ENCODE measurements at places on chromosomes 3 and 15.

- H3K4me3 ChIP-seq, result no peak overlapping the region
- peak; percentile 31 for DNase-seq
- no peaks in the 10 kb centered on the region for H3K36me3 ChIP-seq
- no peaks in the 10 kb centered on the region for H3K27me3 ChIP-seq
Measured at GRCh38 chr3:25033407-25034029, 394.5 kb upstream of the RARB start.

GRCh38 chr15:52710050-52710707 is 31.0 kb upstream of the ATOSA start:
- H3K36me3 ChIP-seq, result no peaks in the 10 kb centered on the region
- H3K4me3 ChIP-seq, result no peak overlapping the region
- no peak overlapping the region for H3K27ac ChIP-seq
- no peaks in the 10 kb centered on the region for H3K4me1 ChIP-seq

DNA sequence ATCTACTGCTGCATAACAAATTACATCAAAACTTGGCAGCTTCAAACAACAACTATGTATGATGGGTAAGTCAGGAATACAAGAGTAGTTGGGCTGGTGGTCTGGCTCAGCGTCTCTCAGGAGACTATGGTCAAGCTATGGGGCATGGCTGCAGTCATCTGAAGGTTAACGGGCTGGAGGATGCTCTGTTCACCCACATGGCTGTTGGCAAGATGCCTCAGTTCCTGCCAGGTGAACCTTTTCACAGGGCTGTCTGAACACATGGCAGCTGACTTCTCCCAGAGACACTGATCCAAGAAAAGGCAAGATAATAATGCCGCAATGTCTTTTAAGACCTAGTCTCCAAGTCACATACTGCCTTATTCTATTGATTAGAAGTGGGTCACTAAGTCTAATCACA is 63.7 kb downstream of the GPR176 start:
- H3K27ac ChIP-seq, result no peak overlapping the region
- H3K4me1 ChIP-seq, result no peaks in the 10 kb centered on the region
- H3K4me3 ChIP-seq, result no peak overlapping the region
- no peaks in the 10 kb centered on the region for H3K27me3 ChIP-seq
- H3K36me3 ChIP-seq, result no peaks in the 10 kb centered on the region

DNA sequence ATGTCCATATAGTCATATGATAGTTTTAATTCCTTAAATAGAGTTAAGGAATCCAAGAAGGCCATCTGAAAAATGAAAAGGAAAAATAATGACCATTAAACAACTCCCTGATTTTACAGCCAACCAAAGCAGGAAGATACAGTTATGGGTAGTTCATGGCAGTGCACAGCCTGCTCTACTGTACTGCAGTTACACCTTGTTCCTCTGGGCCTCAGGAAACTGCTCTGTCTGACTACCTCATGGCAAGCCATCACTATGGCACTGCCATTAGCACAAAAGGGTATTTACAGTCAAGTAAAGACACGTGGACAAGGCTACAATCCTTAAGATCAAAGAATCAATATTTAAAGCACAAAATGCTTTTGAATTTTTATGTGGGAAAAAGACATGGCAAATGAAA is 19.5 kb downstream of the SECISBP2L start:
- H3K4me1 ChIP-seq, result no peaks in the 10 kb centered on the region
- H3K27me3 ChIP-seq, result no peaks in the 10 kb centered on the region
- DNase-seq, result no peak
- no peak overlapping the region for H3K4me3 ChIP-seq
- H3K36me3 ChIP-seq, result peaks cover 3% of the 10 kb centered on the region
- H3K27ac ChIP-seq, result no peak overlapping the region

- H3K4me1 ChIP-seq, result peaks cover 22% of the 10 kb centered on the region
- DNase-seq, result no peak
- no peak overlapping the region for H3K4me3 ChIP-seq
- no peaks in the 10 kb centered on the region for H3K36me3 ChIP-seq
- no peaks in the 10 kb centered on the region for H3K27me3 ChIP-seq
Measured at GRCh38 chr3:177606891-177607290, 409.6 kb upstream of the TBL1XR1 start.
